HFFc6 (cell line): ENCODE measurements at places on chromosomes 7 and 10.
A peak's percentile ranks its signal among the peaks of the same experiment; 100 is the strongest.

DNA sequence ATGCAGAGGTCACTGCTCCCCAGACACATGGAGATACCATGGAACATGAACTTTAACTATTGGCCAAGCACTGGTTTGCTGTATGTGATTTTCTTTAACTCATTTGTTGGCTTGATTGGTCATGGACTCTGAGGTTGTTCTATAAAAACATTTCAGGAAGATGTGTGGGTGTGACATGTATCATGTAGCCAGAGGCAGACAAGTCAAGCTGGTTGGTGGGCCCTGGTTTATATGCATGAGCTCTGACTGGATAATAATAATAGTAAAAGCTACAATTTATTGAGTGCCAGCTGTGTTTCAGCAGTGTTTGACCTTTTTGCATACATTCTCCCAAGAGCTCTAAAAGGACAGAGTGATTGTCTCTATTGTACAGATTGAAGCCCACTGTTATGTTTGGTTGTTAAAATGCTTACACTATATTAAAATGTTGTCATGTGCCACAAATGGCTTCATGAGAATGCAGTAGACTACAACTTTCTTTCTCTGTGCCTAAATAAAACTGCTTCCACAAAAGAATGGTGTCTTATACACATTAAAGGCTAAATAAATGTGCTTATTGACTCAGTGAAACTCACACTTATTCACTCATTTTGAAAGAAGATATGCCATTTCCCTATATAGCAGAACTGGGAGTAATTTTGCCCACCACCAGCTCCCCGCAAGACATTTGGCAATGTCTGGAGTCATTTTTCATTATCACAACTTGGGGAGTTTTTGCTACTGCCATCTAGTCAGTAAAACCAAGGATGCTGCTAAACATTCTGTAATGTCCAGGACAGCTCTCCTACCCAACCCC, 243.6 kb upstream of the NFE2L3 start:
- no peak for DNase-seq

GRCh38 chr10:30784524-30784896, 155.0 kb upstream of the LYZL2 start:
- DNase-seq = no peak

- DNase-seq = peak; percentile 23
Measured at GRCh38 chr10:15346440-15347141, 24.5 kb downstream of the FAM171A1 start.

DNA sequence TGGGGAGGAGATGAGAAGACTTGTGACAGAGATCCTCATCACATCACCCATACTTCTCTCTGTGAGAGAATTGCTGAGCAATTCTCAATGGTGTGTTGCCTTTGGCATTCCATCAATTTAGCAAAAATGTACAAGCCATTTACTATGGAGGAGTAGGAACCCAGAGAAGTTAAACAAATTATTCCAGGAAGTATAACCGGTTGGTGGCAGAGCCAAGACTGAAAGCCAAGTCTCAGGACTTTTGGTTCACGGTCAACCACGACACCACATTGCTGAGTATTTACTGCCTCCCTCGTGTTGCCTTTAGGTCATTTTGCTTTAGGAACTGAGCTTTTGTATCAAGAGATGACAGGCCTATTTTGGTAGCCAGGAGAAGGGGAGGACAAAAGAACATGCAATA, 88.0 kb upstream of the ELMO1 start:
- no peak for DNase-seq

DNA sequence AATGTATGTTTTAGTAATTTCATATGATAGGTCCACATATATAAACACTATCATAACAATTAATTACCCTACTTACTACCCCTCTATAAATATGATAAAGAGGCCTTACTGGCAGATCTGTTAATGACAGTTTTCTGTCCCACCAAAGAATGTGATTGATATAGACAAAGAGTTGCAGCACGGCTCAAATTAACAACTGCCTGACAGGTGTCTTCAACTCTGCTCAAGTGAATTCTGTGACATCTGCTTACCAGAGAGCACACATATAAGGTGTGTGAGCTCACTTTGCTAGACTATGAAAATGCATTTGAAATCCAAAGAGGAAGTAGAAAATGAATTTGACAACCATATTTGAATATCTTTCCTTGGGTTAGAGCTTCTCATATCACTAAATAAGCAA, 36.6 kb downstream of the CACNA2D1 start:
- no peak for DNase-seq

DNA sequence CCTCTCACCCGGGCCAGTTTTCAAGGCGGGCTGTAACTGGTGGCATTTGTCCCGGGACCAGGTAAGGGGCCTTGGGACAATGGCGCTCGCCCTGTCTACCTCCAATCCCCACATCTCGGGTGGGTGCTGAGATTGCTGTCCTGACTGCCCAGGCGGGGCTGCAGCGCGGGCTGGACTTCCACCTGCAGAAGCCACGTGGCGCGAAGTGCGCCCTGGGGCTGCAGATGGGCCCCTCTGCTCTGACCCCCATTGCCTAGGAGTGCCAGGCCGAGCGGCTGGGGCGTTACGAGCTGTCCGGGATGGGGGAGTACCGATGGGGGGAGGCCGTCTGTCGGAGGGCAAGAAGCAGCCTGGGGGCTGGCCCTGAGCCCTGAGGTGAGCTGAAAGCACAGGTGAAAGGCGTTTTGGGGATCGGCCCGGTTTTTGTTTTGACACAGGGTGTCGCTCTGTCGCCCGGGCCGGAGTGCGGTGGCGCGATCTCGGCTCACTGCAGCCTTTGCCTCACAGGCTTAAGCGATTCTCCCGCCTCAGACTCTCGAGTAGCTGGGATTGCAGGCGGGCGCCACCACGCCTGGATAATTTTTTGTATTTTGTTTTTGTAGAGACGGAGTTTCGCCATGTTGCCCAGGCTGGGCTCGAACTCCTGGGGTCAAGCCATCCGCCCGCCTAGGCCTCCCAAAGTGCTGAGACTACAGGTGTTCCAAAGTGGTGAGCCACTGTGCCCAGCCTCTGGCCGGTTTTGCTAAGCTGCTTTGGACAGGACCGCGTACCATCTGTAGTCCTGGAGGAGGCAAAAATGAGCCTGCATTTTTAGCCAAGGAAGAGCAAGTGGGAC, at the start of gene SFXN2:
Gene SFXN2 (plus strand): TSS at position 16 of the 835 bp plus-strand sequence. CDS start 12,001 bp downstream, outside the sequence.
- DNase-seq = no peak

DNA sequence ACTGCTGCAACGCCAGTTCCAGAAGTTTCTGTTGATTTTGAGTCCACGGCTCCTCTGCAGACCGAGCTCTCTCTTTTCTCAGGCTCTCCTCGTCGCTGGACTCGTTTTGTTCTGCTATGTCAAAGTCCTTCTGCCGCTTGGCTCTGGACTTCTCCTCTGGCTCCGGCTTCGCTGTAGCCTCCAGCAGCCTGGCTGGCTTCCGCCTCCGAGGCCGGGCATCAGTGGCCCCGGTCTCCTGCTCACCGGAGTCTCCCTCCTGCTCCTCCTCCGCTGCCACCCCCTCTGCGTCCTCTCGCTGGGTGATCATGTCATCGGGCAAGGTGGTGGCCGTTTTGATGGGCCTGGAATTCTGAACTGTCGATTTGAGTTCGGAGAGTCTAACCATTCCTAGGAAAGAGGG, 225.2 kb downstream of the MLLT10 start:
- DNase-seq = no peak

DNA sequence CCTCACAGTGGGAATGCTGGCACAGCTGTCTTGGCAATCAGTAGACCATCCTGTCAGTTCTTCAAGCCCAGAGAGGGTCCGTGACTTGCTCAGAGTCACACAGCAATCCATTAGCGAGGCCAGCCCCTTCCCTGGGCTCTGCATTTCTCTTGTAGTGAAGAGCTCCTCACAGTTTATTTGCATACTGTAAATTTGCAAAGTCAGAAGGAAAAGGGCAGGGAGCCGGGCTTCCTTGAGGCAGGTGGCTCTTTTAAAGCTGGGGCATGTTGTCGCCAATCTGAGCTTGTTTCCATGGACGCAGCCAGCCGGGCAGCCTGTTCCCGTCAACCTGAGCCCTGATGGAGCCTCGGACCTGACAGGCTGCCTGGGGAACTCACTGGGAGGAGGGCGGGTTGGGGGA, 123.4 kb downstream of the CUX1 start:
- DNase-seq = no peak

GRCh38 chr10:129850790-129851189, 113.3 kb downstream of the EBF3 start:
- no peak for DNase-seq

- no peak for DNase-seq
Measured at GRCh38 chr7:8590791-8591190, 157.4 kb downstream of the NXPH1 start.

GRCh38 chr7:48011323-48011722, 17.6 kb downstream of the SUN3 start:
- no peak for DNase-seq

DNA sequence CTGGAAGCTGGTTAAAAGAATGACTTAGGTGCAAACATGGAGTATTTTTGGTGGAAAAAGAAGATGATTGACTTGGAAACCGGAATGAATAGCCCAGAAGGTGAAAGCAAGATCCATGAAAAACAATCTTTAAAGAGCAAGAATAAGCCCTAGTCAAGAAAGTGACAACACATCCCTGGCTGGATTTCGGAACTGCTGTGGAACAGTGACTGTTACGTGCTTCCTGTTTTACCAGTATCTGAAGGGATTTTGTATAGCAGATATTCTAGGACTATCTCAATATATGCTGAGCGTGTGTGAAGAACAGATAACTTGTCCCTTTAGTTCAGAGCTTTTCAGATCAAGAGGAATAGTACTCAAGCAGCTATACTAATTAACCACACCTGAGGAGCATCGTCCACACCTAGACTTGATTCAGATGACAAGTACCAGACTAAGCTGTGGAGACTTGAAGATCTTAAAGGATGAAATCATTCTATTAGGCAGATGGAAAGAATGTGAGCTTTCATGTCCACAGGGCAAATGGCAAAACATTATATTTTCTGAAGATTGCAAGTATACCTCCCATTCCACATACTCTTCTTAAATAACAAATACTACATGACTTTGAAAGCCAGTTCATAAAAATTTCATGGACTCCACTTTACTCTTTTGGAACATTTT, 11.5 kb upstream of the TES start:
- no peak for DNase-seq

- no peak for DNase-seq
Measured at GRCh38 chr10:117560942-117561341, 18.4 kb downstream of the EMX2 start.

- DNase-seq = no peak
Measured at GRCh38 chr10:14557567-14557966, 217.1 kb downstream of the FAM107B start.

DNA sequence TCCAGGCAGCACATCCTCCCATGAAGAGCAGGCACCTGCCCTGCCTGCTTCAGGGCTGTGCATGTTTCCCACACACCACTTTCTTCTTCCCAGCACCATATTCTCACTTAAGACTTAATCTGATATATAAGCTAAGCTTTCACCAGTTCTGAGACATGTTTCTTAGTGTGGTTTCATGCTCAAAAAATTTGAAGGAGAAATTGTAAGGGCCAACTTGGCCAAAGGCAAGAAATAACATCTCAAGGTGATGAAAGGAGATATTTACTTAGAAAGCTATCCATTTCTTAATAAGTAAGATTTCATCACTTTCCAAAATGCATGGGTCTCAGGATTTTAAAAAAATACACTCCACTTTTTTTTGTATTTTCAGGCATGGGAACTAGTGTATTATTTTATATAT, 468.1 kb upstream of the AKR1E2 start:
- DNase-seq = no peak

GRCh38 chr7:80935991-80936780, 17.3 kb upstream of the SEMA3C start:
- no peak for DNase-seq

DNA sequence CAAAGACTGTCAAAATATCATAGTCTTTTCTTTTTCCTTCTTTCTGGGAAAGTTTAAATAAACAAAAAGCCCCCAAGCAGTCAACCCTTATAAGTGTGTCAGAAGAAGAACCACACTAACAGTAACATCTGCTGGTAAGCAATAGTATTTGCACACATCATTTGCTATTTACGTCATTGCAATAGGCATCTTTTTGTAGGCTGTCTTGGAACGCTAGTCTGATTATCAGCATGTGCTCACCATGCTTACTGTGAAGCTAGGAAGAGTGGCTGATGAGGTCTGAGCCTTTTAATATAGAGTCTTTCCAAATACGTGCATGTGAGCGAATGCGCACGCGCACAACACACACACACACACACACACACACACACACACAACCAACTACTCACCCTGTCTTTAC, 599.0 kb upstream of the TPK1 start:
- no peak for DNase-seq

- no peak for DNase-seq
Measured at GRCh38 chr7:130069179-130069977, 956 bp upstream of the KLHDC10 start.

- peak; percentile 12 for DNase-seq
Measured at GRCh38 chr7:1144269-1144771, 15.7 kb downstream of the ZFAND2A start.

DNA sequence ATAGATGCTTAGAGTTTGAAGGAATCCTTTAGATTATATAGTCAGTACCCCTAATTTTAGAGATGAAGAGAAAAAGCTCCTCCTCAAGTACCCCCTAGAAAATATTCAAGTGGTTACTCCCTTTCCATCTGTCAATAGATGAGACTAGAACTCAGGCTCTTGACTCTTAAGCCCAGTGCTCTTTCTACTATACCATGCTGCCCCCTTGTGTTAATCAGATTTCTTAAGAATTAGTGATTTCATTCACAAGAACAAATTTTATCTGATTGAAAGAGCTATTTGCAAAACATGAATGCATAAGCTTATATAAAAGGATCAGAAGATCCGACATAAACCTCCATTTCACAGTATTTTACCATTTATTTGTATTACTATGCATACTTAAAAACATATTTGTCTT, 179.3 kb downstream of the TFEC start:
- DNase-seq = peak; percentile 44

- peak; percentile 78 for DNase-seq
Measured at GRCh38 chr7:116522247-116522646, 2.6 kb upstream of the CAV1 start.

DNA sequence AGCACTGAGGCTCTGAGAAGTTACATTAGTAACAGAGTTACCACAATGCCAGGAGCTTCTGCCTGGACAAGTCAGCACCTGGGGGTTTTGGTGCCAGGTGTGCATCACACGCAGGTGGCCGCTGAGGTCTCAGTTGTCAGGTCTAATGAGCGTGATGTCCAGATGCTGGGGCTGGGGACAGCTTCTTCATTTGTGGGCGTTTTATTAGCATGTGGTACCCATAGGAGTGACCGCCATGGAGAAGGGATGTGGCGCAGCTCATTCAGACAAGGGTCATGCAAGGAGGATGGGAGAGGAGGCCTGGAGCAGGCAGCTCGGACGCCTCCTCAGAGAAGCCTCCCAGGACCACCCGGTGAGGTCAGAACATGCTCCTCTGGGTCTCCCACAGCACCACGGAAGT, 27.8 kb downstream of the FAM241B start:
- DNase-seq = no peak

DNA sequence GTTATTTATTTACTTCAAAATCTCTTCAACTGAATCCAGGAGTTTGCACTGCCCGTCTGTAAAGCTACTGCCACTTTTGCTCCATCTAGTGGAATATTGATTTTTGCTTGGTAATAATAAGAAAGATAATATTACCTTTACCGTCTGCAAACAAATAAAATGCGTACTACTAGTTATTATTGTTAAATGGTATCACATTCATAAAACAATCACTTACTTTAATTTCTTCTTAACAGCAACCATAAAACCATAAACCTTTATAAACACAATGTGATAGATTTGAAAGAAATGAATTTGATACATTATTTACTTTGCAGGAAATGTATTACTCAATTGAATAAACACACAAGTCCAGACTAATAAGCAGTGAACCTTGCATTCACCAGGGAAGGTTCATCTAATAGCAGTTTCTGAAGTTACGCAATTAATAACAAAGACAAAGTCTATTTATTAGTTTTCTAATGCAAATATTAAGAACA, 6.4 kb downstream of the AGMO start:
- DNase-seq = peak; percentile 47

GRCh38 chr10:133405272-133405671, 11.3 kb downstream of the MTG1 start:
- peak; percentile 18 for DNase-seq
